ENCODE measurements at places on chromosomes 4 and X.

DNA sequence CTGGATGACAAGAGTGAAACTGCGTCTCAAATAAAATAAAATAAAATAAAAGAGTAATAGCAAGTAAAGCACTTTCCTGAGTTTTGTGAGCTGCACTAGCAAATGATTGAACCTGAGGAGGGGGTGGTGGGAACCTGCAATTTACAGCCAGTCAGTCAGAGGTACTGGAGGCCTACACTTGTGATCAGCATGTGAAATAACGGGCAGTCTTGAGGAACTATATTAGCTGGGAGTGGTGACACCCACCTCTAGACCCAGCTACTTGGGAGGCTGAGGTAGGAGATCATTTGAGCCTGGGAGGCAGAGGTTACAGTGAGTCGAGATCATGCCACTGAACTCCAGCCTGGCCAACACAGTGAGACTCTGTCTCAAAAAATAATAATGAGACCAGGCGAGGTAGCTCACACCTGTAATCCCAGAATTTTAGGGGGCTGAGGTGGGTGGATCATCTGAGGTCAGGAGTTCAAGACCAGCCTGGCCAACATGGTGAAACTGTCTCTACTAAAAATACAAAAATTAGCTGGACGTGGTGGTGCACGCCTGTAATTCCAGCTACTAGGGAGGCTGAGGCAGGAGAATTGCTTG, 537.1 kb upstream of the HTR2C start:
- DNase-seq: no peak

- no peak for DNase-seq
Measured at GRCh38 chrX:44068043-44068442, 94.9 kb upstream of the NDP start.

GRCh38 chrX:103329991-103330390, at the start of gene TCEAL7:
Gene TCEAL7 (plus strand): TSS chrX:103330239. CDS start chrX:103331404, 1,165 bp downstream.
- no peak for DNase-seq

DNA sequence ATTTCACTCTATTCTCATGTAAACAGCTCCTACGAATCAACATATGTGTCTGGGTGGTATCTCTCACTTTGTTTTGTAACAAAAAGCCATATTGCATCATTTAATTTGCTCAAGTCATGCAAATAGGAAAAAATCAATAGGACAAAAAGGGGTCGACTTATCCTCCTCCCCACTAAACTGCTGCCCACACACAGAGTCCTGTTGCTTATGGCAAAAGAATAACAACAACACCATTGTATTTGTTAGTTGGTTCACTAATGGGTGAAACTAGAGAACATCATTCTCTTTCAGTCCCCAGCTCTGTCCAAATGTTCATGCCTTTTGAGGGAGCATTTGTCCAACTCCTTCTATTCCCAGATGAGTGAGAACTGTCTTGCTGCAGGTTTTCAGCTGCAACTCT, 2.1 kb downstream of the HHIP start:
- no peak for DNase-seq

DNA sequence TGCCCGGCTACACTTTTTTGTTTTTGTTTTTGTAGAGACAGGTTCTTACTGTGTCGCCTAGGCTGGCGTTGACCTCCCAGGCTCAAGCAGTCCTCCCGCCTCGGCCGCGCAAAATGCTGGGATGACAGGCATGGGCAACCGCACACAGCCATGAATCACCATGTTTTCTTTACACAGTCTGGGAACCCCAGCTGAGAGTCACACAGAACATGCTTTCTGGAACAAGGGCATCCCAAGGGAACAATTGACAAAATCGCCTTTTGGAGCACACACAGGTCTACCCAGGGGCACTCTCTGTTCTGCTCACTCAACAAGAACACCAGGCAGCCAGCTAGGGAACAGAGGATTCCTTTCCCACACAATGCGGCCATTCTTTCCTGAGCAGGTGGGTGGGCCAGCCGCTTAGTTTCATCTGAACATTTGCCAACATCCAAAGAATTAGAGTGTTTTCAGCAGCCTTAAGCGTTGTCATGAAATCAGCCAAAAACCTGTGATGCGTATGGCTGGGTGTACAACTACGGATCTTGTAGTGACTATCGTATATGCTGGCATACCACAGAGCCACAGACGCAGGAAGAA, 15.7 kb downstream of the PRKX start:
- no peak for DNase-seq

GRCh38 chr4:77820649-77821561, 1.7 kb upstream of the CNOT6L start:
- no peak for DNase-seq

DNA sequence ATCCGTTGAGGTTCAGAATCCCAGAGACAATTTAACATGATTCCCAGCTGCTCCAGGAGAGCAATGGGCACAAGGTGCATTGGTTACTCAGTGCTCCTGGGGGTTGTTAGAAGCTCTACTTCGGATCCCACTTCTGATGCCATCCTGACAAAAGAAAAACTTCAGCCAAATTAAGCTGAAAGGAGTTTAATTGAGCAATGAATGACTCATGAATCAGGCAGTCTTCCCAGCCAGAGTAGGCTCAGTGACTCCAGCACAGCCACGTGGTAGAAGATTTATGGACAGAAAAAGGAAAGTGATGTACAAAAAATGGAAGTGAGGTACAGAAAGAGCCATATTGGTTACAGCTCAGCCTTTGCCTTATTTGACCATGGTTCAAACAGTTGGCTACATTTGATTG, 95.7 kb downstream of the PWWP3B start:
- no peak for DNase-seq

DNA sequence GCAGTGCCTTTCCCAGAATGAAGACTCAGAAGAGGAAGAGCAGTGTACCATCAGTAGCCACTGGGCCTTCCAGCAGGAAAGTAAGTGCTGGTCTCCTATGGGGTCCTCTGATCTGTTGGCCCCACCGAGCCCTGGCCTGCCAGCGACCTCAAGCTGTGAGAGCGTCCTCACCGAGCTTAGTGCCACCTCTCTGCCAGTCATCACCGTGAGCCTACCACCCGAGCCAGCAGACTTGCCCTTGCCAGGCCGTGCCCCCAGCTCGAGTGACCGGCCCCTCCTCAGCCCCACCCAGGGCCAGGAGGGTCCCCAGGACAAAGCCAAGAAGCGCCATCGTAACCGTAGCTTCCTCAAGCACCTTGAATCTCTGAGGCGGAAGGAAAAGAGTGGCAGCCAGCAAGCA, 69.7 kb downstream of the STARD8 start:
- DNase-seq: no peak

DNA sequence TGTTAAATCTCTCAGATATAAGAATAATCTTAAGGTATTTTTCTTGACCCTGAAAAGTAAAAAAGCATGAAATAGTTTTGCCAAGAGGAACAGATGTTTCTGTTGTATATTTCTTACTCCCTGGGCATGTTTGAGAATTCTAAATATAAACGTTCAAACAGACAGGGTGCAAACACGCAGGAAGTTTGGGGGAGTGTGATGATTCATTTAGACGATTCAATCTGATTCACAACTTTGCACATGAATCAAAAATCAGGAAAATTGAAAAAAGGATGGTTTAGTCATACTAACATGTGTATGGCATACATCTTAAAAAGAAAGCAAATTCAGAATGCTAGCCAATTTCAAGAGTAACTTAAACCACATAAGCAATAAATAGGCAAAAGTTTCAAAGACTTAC, 340.3 kb upstream of the GRID2 start:
- no peak for DNase-seq

GRCh38 chr4:52991472-52991871, 129.4 kb downstream of the RASL11B start:
- DNase-seq: no peak

DNA sequence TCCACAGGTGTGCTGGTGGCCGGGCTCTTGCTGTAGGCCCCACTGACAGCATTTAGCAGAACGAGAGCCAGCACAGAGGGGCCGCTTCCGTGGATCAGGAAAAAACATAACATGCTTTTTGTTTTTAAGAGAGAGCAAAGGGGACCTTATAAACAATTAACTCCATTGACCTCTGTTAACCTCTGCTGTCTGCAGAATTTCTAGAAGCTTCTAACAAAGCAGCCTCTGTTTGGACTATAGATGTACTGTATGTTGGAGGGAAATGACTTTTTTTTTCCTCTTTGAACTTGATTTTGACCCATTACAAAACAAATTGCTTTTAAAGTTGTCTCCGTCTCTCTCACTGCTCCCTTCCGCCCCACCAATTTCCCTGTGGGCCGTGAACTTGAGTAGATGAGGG, 210.7 kb downstream of the FRAS1 start:
- no peak for DNase-seq

Measured in NT2/D1 (cell line).